Stomach (tissue), 19 donors: ENCODE measurements at places on chromosomes 1 and 21. TPM values are rescaled to one million over a fixed set of nuclear protein-coding genes. Genes with fewer than 3 reads are reported as not detected.

FNDC5 gene
- 1.7 TPM for total RNA-seq

MTF1 gene
- 4.5 TPM for total RNA-seq

HSF2BP gene
- total RNA-seq = not detected

DNA sequence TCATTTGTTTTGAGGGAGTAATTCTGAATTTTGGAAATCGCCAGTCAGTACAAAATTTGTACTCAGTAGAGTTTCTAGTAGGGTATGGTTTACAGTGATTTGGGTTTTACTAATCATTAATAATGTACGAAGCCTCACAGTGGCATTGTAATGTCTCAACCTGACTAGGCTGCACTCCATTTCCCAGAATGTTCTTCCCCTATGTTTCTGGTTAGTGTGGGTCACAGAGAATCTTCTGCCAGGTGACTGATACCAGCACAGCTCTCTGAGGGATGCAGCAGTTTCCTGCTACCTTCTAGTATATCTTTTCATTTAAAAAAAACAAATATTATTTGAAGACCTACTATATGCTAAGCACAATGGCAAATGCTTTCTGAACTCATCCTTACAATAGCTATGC is 112.9 kb downstream of the PTPN14 start:
- no peaks in the 10 kb centered on the region for H3K36me3 ChIP-seq
- no peak overlapping the region for H3K27ac ChIP-seq
- no peak overlapping the region for H3K4me3 ChIP-seq
- no peak for DNase-seq

DNA sequence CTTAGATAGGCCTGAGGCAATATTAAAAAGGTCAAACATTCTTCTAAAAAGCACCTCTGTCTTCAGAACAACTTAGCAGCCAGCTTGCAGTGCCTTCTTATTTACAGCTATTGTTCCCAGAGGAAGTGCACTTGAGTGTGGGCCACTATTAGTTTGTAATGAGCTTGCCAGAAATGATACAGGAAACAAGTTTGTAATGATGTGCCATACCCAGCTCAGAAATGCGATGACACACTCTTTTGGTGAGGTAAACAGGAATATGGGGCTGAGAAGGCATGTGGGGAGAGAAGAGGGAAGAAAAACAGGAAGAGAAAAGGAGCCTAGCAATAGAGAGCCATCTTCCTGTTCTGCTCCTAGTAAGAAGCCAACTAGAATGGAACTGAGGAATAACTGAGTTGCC is 295.4 kb downstream of the AGBL4 start:
- H3K4me1 ChIP-seq = no peaks in the 10 kb centered on the region
- no peak for DNase-seq
- no peaks in the 10 kb centered on the region for H3K36me3 ChIP-seq
- no peaks in the 10 kb centered on the region for H3K27me3 ChIP-seq
- no peak overlapping the region for H3K27ac ChIP-seq
- no peak overlapping the region for H3K4me3 ChIP-seq

DNA sequence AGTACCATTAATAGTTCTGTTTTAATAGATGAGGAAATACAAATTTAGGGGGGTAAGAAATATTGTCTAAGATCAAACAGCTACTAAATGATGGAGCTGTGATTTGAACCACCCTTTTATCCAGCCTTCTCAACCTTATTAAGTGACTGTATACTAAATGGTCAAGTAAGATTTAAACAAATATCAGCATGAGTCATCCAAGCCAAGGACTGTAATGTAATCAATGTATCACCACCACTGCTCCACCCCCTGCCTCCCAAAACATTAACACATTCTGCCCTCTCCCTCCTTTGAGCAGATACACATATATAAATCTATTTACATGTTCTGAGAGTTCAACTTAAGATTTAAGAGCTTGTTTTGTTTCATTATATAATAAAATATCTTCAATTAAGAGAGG is 58.9 kb downstream of the LRRC40 start:
- H3K27me3 ChIP-seq = no peaks in the 10 kb centered on the region
- H3K27ac ChIP-seq = no peak overlapping the region
- DNase-seq = peak; percentile 9
- peaks cover 9% of the 10 kb centered on the region for H3K36me3 ChIP-seq
- H3K4me1 ChIP-seq = no peaks in the 10 kb centered on the region

GRCh38 chr1:206757524-206758266 is 12.9 kb upstream of the IL19 start:
- no peaks in the 10 kb centered on the region for H3K36me3 ChIP-seq
